ENCODE measurements at places on chromosomes 7 and 10.

DNA sequence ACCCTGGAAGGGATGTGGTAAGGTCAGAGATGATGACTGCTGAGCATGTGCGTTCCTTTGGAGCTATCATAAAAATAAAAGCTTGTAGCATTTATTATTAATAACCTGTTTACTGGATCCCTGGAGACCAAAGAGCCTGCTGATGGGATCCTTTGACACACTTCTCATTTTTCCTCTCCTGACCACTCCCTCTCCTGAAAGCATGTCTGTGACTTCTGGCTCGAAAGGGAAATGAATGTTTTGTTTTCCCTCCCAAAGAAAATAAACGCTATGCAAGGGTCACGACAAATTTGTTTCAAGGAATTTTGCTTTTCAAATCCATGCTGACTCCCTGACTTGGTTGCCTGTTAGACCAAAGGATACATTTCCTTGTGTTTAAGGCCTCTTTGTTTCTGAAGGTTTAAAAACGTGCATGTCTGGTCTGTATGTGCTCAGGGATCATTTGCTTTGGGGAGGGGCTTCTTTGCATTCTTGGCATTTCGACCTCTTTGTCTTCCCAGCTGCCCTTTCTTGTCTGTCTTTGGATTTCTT, 185.1 kb upstream of the AGK start:
- peaks cover 3% of the 10 kb centered on the region for H3K27me3 ChIP-seq
- H3K4me3 ChIP-seq = no peak overlapping the region
- H3K36me3 ChIP-seq = no peaks in the 10 kb centered on the region

DNA sequence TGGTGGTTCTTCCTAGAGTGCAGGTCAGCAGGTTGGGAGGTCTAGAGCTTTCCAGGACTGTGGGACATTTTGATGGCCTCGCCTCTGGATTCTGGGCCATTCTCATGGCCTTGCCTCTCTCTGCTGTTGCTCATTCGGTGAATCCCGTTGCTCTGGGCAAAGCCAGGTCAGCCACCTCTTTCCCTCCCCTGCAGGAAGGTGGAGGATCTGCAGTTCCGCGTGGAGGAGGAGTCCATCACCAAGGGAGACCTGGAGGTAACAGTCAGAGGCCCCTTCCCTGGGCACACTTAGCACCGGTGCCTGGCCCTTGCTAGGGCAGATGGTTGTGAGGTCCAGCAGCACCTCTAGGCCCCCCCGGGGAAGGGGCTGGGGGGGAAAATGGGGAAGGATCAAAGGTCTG, 74.9 kb downstream of the CLIP2 start:
- no peak for DNase-seq
- no peaks in the 10 kb centered on the region for H3K36me3 ChIP-seq
- no peak overlapping the region for H3K4me3 ChIP-seq
- H3K27me3 ChIP-seq = no peaks in the 10 kb centered on the region

GRCh38 chr7:140192620-140193019, 15.8 kb upstream of the KDM7A start:
- peaks cover 8% of the 10 kb centered on the region for H3K27me3 ChIP-seq
- peaks cover 7% of the 10 kb centered on the region for H3K36me3 ChIP-seq
- H3K4me3 ChIP-seq = no peak overlapping the region
- no peak for DNase-seq
- peaks cover 21% of the 10 kb centered on the region for H3K4me1 ChIP-seq

GRCh38 chr10:108905821-108906220, 1017.5 kb downstream of the XPNPEP1 start:
- no peak for DNase-seq
- peaks cover 2% of the 10 kb centered on the region for H3K27me3 ChIP-seq
- no peaks in the 10 kb centered on the region for H3K4me1 ChIP-seq
- no peak overlapping the region for H3K27ac ChIP-seq
- no peaks in the 10 kb centered on the region for H3K36me3 ChIP-seq

DNA sequence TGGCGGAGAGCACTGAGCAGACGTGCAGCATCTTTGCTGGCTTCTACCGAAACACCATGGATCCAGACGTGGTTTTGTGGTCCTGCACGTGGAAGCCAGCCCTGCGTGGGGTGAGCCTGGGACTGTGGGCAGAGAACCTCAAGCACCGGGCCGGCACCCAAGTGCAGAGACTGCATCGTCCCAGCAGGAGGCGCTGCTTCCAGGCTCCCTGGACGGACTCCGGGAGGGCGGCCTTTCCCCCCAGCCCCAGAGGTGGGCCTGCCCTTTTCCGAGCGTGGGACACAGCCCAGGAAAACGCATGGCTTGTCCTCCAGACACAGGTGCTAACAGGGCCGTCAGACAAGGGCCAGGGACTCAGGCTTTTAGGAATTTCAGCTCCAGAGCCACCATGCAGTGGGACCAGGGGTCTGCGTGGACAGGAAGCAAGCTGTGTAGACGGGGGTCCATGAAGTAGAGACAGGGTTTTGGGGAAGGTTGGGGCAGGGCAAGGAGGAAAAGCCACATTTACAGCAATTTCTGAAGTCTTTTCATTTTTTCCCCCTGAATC, 303.9 kb downstream of the WDR37 start:
- no peak for DNase-seq
- peaks cover 5% of the 10 kb centered on the region for H3K4me1 ChIP-seq
- no peak overlapping the region for H3K4me3 ChIP-seq
- H3K27me3 ChIP-seq = peaks cover 9% of the 10 kb centered on the region

- no peak for DNase-seq
- H3K27me3 ChIP-seq = no peaks in the 10 kb centered on the region
- no peaks in the 10 kb centered on the region for H3K4me1 ChIP-seq
- no peaks in the 10 kb centered on the region for H3K36me3 ChIP-seq
- H3K27ac ChIP-seq = no peak overlapping the region
Observed at GRCh38 chr7:14021069-14021468, 31.6 kb upstream of the ETV1 start.

DNA sequence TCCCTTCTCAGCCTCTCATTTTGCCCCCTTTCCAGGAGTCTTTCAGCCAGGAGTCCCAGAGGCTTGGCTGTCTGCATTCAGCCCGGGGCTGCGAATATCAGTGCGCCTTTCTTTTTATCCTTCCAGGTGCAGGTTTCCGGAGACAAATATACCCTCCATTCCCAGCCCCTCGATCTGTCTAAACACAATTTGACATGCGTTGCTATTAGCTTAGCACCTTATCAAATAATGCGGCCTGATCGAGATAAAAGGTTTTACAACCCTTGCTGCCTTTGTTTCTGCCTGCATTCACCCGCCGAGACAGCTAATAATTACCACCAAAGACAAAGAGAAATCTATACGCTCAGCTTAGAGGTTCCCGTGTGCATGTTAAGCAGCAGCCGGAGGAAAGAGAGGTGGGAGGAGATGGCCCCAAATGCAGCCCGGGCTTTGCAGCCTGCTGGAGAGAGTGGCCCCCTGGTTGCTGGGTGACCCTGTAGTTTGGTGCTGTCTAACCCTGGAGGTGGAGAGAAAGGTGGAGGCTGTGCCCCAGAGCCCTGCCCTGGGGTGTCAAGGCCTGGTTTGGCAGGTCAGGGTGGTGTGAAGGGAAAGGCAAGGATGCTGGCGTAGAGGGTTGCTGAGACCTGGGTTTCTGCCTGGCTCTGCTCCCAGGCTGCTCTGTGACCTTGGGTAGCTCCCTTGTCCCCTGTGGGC, 185.3 kb downstream of the RPS24 start:
- no peak overlapping the region for H3K4me3 ChIP-seq
- H3K27ac ChIP-seq = no peak overlapping the region

GRCh38 chr10:89075631-89076030, 85.0 kb downstream of the FAS start:
- no peak overlapping the region for H3K27ac ChIP-seq
- DNase-seq = no peak
- H3K36me3 ChIP-seq = peaks cover 1% of the 10 kb centered on the region
- H3K27me3 ChIP-seq = peaks cover 20% of the 10 kb centered on the region

GRCh38 chr7:133709036-133709880, 417.9 kb upstream of the LRGUK start:
- no peaks in the 10 kb centered on the region for H3K27me3 ChIP-seq
- H3K36me3 ChIP-seq = no peaks in the 10 kb centered on the region
- H3K4me3 ChIP-seq = no peak overlapping the region
- no peak overlapping the region for H3K27ac ChIP-seq
- H3K4me1 ChIP-seq = no peaks in the 10 kb centered on the region

DNA sequence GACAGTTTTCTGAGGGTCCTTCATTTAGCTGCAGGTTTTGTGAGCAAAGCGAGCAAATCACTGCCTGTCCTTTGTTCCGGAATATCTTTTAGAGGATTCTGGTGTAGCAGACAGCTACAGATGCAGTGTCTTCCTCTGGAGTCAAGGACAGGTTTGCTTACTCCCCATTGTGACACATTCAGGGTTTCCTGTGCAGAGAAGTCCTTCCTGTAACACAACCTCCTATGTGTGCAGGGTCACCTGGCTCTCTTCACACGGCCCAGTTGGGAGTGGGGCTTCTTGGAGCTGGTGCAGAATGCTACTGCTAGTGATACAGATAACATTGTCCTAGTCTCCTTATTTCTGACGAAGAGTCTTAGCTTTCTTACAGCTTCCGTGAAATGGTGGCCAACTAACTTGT, 47.9 kb downstream of the RBM33 start:
- H3K4me3 ChIP-seq = no peak overlapping the region
- DNase-seq = no peak
- H3K4me1 ChIP-seq = peaks cover 59% of the 10 kb centered on the region
- no peaks in the 10 kb centered on the region for H3K27me3 ChIP-seq
- H3K27ac ChIP-seq = no peak overlapping the region

GRCh38 chr7:78412216-78412858, 613.8 kb downstream of the PHTF2 start:
- H3K4me1 ChIP-seq = no peaks in the 10 kb centered on the region
- no peak overlapping the region for H3K27ac ChIP-seq
- H3K4me3 ChIP-seq = no peak overlapping the region
- no peaks in the 10 kb centered on the region for H3K27me3 ChIP-seq

- peaks cover 12% of the 10 kb centered on the region for H3K4me1 ChIP-seq
- DNase-seq = peak; percentile 17
- no peaks in the 10 kb centered on the region for H3K36me3 ChIP-seq
- peak overlapping the region; percentile 27 for H3K4me3 ChIP-seq
- H3K27me3 ChIP-seq = peaks cover 3% of the 10 kb centered on the region
Observed at GRCh38 chr7:94620703-94621118, 35.2 kb downstream of the SGCE start.

- H3K27ac ChIP-seq = no peak overlapping the region
- no peaks in the 10 kb centered on the region for H3K36me3 ChIP-seq
- H3K4me1 ChIP-seq = no peaks in the 10 kb centered on the region
- no peak overlapping the region for H3K4me3 ChIP-seq
Observed at GRCh38 chr10:55369670-55370420, 568.8 kb upstream of the PCDH15 start.

- peak overlapping the region; percentile 6 for H3K4me3 ChIP-seq
- H3K27ac ChIP-seq = peak overlapping the region; percentile 56
- no peaks in the 10 kb centered on the region for H3K36me3 ChIP-seq
- H3K27me3 ChIP-seq = no peaks in the 10 kb centered on the region
- H3K4me1 ChIP-seq = peaks cover 27% of the 10 kb centered on the region
Observed at GRCh38 chr10:17206210-17206709, 4.8 kb upstream of the TRDMT1 start.

DNA sequence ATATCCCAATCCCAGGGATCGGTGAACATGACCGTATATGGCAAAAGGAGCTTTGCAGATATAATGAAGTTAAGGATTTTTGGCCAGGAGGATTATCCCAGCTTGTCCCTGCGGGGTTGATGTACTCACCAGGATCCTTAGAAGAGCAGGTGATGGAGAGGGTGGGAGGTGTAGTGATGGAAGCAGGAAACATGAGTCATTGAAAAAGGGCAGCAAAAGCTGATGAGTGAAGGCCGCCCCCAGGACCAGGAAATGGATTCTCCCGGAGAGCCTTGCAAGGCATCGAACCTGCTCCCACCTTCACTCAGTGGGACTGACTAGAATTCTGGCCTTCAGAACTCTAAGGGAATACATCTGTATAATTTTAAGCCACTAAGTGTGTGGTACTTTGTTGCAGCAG, 5.2 kb upstream of the NUPR2 start:
- DNase-seq = no peak
- H3K27ac ChIP-seq = no peak overlapping the region
- no peaks in the 10 kb centered on the region for H3K36me3 ChIP-seq
- no peak overlapping the region for H3K4me3 ChIP-seq
- H3K27me3 ChIP-seq = peaks cover 2% of the 10 kb centered on the region

DNA sequence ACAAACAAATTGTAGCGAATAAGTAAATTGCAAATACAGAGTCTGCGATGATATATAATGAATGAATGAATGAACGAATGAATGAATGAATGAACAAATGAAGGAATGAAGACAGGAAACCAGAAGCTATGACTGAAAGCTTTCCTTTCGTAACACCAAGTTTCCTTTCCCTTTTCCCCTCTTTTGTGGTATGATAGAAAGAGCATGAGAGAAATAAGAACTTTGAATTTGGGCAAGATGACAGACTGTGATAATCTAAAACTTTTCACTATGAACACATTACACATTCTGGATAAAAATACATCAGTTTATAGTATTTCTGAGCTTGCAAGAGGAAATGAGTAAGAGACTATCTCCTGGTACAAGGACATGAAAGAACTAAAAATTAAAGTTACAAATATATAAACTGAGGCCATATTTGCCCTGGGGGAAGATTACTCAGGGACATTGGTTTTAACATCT, 8.4 kb upstream of the UCN3 start:
- no peak overlapping the region for H3K4me3 ChIP-seq
- peaks cover 10% of the 10 kb centered on the region for H3K4me1 ChIP-seq
- no peaks in the 10 kb centered on the region for H3K36me3 ChIP-seq
- no peak overlapping the region for H3K27ac ChIP-seq
- DNase-seq = no peak

DNA sequence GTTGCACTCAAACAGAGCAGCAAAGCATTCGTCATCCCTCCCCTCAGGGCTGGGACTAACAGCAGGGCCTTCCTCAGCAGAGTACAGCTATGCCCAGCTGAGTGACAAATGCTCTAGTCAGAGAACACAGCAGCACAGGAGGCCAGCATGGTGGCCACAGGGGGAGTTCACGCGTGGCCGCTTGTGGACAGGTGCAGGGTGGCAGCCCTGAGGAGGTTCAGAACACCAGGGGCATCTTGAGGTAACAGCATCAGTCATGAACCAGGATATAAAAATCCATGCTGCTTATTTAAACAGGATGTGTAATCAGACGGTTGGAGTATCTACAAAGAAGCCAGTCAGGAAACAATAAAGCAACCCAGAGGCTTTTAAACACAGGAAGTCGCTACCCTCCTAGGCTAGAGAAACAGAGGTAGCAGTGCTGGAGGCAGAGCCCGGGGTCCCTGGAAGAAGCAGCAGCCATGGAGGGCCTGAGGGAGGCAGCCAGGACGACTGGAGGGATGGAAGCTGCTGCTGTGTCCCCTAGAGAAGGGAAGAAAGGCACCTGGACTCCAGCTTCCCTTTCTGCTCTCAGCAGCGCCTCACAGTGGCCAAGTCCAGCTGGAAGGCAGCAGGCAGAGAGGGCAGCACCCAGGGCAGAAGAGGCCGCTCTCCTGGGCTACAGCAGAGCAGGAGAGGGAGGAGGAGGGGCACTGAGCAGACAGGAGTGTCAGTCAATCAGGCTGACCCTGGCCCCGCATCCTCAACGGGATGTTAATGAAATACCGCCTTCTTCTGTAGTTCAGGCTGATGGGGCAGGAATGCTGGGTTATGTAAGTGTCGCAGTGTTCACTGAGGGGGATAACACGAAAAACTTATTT, 70.8 kb upstream of the UCN3 start:
- no peaks in the 10 kb centered on the region for H3K27me3 ChIP-seq
- peak; percentile 73 for DNase-seq

All from activated T-helper 1 cell treated with anti-CD3 and anti-CD28 coated beads, Interleukin-12 subunit alpha, Interleukin-12 subunit beta, Interleukin-2, Interleukin-4 antibody, amounts not matched to agents 30 ng/mL and 10 ng/mL and 1 ng/mL, durations not matched to agents 14 hours and 24 hours and 36 hours (primary cell).